ENCODE measurements at places on chromosomes 2 and 18.

DNA sequence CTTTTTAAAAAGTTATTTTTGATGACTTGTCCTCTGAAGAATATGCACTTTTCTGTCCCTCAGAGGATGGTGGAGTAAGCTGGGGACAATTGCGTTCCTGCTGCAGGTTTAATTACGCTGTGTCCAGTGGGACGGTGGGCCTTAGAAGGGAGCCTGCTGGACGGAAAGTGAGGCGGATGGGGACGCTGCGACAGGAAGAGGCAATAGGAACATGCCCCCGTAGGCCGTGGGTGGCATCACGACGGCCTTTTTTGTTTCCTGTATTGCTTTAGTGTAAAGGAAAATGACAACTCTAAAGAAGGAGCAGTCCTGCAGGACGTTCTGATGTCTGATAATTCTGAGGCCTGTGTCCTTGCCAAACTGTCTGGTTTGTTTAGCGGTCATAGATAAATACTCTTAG is 121.6 kb downstream of the NFATC1 start:
- DNase-seq: no peak

DNA sequence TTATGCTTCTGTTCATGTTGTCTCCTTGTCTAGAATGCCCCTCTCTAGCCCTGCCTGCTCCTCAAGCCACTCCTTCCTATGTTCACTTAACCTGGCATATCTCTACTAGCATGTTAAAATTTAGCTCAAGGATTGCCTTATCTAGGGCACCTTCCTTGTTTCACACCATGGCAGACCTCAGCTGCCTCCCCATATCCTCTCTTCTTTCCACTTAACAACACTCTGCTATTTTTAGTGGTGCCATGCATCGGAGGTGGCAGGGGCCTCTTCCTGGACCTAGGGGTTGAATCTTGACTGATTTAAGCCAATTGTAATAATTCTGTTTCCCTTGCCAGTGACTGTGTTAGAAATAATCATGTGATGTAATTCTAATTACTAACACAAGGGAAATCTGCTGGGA is 36.9 kb upstream of the FAM98A start:
- DNase-seq: no peak

DNA sequence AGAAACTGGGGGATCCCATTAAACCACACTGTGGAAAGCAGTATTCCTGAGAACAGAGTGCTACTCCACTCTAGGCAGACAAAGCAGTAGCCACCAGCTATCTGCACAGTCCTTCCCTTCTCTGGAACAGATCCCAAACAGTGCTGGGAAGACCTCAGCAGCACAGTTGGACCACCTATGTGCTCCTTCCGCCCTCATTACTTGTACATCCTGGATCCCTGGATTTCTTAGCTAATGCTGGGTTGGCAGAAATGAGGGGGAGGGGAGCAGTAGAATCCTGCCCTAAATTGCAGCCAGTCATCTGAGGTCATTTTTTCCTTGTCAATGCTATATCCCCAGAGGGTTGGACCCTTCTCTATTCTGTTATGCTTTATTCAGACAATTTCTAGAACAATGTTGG is 13.8 kb upstream of the MALT1 start:
- no peak for DNase-seq

GRCh38 chr18:62651276-62652056 is 63.9 kb upstream of the PHLPP1 start:
- DNase-seq: peak; percentile 44

- no peak for DNase-seq
These were observed 94.1 kb upstream of the CD302 start for GRCh38 chr2:159891917-159892730.

DNA sequence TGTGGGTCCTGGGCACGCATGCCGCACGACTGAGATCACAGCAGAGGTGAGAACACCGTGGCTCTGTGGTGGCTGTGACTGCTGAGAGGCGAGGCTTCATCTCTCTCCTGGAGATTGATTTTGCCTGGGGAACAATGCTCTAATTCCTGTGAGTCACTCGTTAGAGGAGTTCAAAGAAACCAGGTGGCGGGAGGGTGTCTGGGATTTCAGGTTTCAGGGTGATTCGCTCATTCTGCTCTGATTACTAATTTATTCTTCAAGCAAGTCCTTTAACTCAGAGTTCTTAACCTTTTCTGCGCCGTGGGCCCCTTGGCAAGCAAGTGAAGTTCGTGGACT is 56.3 kb downstream of the GLI2 start:
- DNase-seq: no peak
